ENCODE measurements at places on chromosomes 12 and 14.

DNA sequence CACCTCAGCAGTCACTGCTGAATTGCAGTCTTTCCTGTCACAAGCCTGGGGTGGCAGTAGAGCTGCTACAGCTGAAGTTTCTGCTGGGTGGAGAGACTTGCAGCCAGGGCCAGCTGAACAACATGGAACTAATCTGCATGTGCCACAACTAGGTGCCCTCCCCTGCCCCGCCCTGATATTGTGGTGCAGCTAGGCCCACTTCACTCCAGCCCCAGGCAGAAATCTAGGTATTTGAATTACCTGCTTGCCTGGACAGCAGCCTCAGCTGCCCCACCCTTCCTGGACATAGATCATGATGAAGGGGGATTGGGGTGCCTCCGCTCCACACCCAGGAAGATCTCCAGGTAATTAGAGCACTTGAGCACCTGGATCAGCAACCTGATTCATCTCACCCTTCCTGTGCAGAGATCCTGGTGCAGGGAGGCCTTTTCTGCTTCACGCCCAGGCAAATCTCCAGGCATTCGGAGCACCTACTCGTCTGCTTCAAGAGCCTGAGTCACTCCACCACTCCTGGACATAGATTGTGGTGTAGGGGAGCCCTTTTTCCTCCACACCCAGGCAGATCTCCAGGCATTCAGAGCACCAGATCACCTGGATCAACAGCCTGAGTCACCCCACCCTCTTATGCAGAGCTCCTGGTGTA is 477.0 kb downstream of the SOX5 start:
- DNase-seq, result no peak

- DNase-seq, result no peak
Measured at GRCh38 chr14:25239170-25239569, 189.2 kb upstream of the STXBP6 start.

DNA sequence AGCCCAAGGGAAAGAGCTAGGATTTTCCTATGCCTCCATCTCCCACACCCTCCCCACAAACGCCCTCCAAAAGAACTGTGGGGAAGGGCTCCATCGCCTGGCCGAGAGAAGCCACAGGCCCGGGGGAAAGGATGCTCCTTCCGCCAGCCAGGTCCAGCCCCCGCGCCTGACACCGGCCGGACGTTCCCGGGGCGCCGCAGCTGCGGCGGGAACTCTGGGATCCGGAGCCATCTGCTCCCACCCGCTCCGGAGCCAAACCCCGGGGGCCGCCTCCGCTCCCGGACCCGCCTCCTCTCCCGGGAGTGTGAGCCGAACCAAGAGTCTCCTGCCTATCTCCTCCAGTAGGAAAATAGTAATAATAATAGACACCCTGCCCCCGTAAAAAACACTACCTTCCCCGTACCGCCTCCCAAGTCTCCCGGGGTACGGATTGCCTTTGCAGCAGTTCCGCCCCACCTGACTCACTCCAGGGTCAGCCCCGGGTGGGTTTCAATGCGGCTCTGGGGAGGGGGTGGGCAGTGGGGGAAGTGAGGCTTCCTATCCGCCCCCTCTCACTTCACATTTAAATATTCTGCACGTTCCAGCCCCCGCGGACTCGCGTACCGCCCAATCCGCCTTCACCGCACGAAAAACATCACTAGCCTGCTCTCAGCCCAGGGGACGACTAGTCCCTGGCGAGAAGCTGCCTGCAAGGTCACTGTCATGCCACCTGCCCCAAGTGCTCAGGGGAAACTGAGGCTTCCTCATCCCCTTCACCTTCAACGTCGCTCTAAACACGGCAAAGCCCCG is 2.4 kb downstream of the AGAP2 start:
- DNase-seq, result peak; percentile 73

DNA sequence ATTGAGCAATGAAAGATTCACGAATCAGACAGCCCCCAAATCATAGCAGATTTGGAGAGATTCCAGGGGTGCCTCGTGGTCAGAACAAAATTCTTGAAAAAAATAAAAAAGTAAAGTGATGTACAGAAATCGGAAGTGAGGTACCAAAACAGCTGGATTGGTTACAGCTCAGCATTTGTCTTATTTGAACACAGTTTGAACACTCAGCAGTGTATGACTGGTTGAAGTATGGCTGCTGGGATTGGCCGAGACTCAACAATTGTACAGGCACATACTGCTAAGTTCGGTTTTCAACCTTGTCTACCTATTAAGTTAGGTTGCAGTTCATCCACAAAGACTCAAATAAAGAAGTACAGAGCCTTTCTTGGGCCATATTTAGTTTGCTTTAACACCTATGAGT is 865.4 kb upstream of the TMEM132C start:
- no peak for DNase-seq

GRCh38 chr14:45104561-45104960 is 20.6 kb downstream of the PRPF39 start:
- DNase-seq, result no peak

- no peak for DNase-seq
Measured at GRCh38 chr14:49950275-49951228, 57.7 kb downstream of the ARF6 start.

DNA sequence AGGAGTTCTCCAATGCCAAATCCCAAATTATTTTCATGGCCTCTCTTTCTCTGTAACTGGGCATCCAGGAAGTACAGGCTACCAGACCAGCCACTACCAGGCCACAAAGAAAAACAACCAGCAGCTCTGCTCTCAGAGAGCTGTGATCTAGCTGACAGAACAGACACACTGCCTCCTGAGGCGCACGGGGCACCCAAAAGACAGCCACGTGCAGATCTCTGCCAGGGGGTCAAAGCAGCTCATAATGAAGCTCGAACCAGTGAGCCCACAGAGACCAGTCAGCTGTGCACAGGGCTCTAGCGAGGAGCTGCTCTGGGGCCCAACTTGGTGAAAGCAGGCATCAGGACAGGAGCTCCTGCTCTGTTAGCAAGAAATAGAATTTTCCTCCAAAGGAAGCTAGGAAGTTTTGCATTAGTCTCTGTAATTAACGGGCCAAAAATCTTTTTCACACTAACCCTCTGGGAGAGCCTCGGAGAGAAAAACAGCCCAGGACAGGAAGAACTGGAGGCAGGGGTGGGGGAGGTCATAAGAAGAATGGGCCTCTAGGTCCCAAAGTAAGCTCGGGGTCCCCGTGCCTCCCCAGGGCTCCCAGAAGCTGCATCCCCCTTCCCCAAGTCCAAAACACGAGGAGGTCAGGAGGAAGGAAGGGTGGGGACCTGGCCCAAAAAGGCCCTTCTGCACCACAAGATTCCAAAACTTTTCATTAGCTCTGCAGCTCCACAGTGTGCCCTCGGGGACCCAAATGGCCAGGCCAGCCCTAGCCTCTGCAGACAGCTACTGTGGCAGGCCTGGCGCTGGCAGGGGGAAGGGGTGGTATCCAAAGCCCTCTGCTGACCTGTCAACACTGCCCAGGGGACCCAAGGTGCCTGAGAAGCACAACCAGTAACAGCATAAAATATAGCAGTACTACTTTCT is 30.2 kb downstream of the ACTN1 start:
- no peak for DNase-seq

- DNase-seq, result no peak
Measured at GRCh38 chr12:68739891-68740290, 6.1 kb upstream of the SLC35E3 start.

GRCh38 chr14:93064411-93065271 is 51.1 kb downstream of the ITPK1 start:
- DNase-seq, result no peak

DNA sequence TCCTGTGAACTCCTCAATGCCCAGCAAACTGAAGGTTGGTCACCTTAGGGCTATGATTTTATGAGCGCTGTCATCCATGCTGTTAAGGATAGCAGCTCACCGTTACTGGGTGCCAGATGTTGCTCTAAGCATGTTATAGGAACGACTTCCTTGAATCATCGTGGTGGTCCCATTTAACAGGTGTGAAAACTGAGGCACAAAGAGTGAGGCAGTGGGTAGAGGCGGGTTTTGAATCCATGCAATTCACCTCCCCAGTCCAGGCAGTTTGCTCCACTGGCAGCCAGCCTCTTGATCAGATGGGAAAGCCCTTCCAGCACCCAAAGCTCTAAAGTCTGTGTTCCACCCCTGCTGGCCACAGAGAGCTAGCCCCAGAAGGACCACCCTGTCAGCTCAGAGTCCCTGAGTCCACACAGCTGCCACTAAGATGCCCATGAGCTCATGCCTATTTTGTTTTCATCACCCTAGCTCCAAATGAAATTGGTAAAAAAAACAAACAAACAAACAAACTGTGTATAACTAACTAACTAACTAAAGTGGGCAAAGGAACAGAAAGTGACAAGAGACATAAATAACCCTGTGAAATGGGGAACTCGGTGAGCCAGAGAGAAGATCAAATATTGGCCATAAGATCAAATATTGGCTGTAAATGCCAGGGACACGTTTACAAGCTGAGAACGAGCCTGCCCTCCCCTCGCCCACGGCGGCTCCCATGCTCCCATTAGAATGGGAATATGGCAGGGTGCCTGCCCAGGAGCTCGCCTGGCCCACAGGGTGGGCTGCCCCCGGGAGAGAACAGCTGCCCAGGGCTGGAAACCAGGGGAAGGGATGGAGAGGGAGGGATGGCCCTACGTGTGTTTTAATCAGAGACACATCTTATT is 72.3 kb upstream of the RFLNA start:
- DNase-seq, result no peak

- no peak for DNase-seq
Measured at GRCh38 chr14:91595736-91596135, 85.6 kb upstream of the PPP4R3A start.

DNA sequence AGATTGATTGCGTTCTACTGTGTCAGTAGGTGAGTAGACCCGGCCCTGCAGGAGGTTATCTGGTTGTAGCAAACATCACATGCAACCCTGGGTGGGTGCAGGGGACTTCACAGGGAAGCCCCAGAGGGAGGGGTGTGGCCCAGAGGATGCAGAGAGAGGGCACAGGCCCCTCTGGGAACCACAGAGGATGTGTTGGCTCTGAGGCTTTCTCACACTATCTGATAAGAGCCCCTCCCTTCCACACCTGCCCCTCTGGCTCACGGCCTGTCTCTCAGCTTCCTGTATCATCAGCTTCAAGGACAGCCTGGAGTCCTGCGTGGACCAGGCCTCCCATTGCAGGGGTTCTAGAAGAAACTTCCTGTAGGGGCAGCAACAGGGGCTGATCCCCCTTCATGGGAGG is 101.9 kb downstream of the RIN3 start:
- DNase-seq, result no peak

DNA sequence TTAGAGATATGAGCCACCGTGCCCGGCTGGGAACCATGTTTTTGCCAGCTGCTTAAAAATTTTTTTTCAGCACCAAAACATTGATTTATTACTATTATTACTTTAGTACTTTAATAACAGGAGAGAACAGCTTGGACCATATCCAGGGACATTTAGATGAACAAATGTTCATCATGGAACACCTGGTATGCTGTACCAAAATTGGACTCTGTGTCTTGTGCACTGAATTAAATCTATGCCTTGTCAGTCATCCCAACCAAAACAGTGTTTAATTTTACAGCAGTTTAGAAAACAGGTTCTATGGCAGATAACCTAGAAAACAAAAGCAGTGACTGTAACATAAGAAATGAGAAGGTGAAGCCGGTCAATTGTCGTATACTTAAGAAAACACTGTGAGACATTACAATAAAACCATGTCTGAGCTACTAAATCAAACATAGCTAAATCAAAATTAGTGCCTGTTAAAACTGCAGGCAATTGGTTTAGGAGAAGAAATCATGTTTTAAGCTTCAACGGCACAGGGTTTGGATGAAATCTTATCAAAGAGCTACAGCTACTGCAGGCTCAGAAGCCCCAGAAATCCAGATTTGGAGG is 58.2 kb upstream of the PYGL start:
- DNase-seq, result no peak

DNA sequence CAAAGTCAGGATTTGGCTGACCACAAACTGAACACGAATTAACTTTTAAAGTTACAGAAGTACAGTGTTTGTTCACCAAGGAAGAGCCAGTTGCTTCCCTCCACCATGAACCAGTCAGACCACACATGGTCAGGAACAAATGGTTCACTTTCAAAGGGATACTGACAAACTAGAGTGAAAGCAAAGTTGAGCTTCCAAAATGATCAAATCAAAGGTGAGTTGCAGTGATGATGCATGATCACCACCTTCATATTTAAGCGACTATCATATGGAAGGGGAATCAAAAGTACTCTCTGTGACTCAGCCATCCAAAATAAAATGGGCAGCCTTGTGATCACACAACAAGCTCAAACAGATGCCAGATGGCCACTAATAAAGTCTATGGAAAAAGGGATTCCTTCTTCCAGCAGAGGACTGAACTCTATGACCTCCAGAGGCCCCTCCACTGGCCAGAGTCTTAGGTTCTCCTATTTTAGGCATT is 13.1 kb downstream of the NT5DC3 start:
- peak; percentile 22 for DNase-seq

GRCh38 chr14:71695611-71696350 is 236.4 kb upstream of the RGS6 start:
- DNase-seq, result no peak

DNA sequence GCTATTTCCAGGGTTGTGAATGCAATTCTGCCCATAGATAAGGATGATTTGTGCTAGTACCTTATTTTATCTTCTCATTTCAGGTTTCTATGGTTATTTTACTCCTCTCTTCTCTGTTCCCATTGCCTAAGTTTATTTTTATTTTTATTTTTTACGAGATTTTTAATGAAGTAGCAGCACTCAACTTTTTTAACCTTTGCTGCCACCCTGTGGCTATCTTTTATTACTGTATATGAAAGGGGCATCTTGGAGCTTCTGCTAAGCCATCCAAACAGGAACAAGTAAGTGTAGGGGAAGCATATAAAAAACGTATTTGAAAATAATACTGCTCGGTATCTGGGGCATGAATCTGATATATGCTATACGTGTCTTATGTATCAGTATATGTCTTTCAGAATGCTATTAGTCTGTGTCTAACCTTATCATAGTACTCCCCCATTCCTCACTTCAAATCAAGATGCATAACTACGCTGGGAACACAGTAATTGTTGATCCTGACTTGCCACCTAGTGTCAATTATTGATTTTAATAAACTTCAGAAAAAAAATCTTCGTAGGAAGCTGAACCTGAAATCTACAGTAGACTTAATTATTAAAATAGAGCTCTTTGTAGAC is 60.3 kb downstream of the KLRG1 start:
- DNase-seq, result peak; percentile 57

- DNase-seq, result peak; percentile 45
Measured at GRCh38 chr14:24080142-24080530, 8.8 kb downstream of the CPNE6 start.

DNA sequence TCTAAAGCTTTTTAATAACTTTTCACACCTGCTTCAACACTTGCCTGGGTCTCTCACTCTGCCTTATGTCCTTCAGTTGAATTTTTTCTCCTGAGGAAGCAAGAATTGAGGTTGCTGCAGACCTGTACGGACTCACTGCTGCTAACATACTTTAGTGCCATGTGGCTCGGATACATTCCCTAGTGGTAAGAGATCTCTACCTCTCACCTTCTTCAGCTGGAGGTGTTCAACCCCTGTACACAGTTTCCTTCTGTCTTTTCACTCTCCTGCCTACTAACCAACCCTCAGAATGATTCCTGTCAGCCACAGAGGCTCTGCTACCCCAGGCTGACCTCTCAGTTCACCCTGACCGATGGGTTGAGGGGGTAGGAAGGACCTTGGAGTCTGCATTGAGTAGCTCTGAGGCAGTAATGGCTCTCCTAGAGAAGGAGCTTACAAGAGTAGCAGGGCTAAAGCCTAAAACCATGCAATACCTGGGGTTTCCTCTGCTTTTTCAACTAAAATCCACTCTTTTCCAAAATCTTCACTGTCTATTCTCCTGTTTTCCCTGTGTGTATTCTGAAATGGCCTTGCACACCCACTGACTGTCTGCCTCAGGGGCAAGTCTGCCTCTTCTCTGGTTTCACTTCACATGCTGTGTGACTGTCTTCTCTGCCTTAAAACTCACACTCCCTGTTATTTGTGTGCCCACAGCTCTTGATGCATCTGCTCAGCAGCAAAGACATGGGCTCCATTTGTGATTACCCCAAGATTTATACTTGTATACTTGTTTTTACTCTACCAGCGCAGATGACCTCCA is 14.0 kb upstream of the DHRS2 start:
- no peak for DNase-seq

Measured in NCI-H82 (cell line).